Brain (organoid and tissue), 16 donors: ENCODE measurements at places on chromosomes 3 and 15.

GRCh38 chr3:38552364-38552763, 56.2 kb downstream of the EXOG start:
- no peak for DNase-seq

DNA sequence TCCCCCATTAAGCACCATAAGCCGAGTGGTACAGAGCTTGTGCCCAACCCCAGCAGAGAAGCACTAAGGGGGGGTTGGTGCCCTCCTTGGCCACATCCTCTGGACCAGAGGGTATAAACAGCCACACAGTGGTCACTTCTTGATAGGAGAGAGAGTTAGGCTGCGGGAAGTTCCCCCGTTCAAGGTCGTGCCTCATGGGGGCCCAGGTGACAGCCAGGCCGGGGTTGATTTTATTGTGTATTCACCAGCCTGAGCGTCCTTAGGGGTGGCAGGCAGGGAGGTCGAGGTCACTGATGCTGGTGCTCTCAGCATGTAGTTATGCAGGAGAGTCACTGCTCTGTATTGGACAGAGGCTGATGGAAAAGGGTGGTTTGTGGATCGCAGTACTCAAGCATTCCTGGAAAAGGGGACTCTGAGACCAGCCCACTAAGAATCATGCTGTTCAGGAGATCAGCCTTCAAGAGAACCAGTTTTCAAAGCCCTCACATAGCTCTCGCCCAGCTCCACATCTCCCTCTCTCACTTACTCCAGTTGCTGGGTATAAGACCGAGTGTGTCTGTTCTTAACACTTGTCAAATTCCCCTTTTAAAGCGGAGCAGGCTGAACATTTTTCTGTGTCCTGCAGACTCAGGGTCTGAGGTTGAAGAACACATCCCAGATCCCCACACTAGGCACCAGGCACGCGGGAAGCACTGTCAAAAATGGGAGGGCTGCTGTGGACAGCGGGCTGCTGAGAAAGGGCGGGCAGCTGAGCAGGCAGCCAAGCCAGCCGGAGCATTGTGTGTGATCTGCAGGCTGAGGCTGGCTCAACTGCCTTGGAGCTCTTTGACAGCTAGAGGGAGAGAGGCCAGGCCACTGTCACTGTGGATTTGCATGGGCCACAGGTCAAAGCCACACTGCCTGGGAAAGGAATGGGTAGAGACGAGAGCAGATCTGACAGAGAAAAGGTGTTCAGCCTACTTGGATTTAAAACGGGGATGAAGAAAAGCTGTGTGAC, 279.3 kb upstream of the LRRFIP2 start:
- DNase-seq, result peak; percentile 68

- DNase-seq, result peak; percentile 28
These were observed 313.6 kb downstream of the FOXP1 start for GRCh38 chr3:71269906-71270305.

GRCh38 chr15:78390826-78391225, 47.2 kb upstream of the IREB2 start:
- DNase-seq, result no peak

DNA sequence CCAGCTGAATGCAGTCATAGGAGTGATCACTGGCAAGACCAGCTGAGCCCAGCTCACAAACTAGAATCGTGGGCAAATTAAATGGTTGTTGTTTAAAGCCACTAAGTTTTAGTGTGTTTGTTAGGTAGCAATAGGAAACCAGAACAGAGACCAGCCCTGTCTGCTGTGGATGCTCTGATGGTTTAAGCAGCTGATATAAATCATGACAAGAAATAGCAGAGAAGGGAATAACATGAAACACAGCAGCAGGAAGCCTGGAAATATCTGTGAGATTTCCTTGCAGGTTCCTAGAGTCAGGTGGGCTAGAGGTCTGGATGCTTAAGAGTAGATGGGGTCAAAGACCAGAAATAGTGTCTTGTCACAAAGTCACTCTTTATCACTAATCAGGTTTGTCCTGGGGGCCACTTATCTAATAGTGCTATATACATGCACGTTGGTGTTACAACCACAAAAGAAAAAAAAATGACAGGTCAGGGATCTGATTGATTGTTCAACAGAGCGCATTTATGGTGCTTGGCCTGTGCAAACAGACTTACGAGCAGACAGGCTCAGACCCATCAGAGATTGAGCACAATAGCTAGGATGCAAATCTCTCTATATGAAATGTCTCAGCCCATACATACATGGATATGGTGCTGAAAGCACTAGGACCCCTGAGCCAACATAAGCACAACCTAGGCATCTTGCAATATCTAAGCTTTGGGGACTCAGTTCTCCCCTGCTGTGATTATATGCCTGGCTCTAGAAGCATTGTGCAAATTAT, 967.7 kb downstream of the AGBL1 start:
- DNase-seq, result peak; percentile 4

DNA sequence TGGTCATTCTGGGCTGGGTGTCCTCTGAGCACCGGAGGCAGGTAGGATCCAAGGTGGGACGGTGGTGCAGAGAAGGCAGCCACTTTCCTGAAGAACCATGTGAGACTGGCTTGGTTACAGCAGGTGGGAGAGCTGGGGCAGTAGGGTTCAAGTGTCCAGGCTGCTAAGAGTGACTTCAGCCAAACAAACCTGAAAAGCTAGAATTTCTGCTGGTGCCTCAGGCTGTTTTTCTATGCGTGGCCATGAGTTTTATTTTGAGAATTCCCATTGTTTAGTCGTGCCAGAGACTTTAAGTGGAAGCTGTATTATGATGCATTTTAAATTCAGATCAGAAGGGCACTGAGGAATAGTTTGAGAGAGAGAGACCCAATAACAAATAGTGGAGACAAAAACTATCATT, 20.1 kb downstream of the USP13 start:
- no peak for DNase-seq

DNA sequence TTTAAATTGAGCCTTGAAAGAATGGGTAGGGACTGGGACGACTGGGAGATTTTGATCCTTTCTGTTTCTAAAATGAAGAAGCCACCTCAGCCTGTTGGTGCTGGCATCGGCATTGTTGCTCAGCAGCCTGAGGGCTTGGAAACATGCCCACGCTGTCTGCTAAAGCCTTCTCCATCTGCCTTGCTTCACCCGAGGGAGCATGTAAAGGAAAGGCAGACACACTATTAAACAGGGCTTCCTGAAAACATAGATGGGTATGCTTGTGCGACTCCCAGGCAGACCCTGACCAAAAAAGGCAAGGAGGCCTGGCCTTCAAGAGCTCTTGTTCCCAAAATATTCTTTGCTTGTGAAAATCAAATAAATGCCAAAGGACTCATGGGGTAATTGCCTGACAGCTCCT, 84.2 kb upstream of the SLC4A7 start:
- peak; percentile 82 for DNase-seq

DNA sequence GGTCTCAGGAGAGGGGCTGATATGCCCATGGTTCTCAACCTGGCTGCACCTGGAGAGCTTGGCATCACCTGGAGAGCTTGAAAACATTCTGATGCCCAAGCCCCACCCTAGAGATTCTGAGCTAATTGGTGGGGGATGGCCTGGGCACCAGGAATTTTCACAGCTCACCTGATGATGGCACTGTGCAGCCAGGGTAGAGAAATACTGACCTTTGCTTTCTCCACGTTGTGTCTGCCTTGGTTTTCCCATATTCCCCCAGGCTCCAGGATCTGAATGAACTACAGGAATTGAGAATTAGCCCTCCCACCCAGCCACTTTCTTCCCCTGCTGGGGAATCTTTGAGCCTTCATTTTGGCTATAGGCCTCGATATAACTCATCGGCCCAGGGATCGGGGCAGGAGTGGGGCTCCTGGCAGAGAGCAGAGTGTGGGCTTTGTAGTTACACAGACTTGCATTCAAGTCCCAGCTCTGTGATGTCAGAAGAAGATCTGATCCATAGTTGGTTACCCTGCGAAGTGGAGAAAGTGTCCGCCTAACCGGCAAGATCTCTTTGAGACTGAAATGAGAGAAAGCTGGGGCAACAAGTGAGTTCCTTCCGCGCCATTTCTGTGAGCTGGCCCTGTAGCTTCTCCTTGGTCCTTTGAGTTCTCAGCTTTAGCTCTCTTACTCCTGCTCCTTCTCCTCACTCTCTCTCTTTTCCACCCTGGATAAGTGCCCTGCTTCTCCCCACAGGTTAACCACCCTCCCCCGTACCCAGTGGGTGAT, 33.1 kb upstream of the UBE2Q2 start:
- DNase-seq, result no peak

DNA sequence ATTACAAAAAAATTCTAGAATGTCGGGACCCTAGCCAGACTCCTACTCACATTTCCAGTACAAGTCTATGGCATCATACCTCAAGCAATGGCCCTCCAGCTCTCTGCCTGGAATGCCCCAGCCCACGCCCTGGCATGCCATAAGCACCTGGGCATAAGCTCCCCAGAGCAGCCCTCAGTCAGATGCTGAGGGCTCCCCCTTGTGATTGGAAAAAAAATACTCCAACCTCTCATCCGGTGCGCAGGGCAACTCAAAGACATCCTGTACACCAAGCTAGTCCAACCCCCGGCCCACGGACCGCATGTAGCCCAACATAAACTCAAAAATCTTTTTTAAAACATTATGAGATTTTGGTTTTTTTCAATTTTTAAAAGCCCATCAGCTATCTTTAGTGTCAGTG, 115.4 kb downstream of the NEK10 start:
- no peak for DNase-seq

DNA sequence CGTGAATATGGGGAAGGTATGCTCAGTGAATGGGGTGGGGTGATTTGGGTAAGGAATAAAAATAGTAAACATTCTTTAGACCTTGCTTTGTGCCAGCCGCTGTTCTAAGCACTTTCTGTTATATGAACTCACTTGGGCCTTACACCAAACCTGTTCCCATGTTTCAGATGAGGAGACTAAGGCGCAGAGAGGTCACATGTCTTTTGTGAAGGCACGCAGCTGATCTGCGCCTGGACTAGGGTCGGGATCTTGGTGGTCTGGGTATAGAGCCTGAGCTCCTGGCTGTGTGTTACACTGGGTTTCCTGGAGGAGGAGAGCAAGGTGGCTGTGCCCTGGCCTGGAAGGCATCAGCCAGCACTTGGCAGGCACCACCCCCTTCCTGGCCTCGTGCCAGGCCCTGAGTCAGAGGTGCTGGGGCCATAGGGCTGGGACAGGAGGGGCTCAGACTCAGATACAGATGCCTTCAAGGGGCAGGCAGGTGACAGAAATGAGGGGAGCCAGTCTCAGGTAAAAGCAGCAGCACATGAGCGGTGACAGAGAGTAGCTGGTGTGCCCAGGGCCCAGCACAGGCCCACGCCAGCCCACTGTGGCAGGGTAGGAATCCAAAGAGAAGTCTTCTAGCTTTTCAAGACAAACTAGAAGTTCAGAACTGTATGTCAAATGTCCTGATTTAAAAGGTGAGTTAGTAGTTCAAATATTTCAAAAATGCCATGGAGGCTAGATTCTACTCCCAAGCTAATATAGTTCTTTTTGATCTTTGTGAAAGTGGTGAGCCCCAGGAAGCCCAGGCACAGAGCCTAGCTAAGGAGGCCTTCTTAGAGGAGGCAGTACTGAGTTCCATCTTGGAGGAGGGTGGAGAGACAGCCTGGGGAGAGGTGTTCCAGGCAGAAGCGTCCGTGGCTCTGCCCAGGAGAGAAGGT, 83.1 kb downstream of the DNAJB8 start:
- no peak for DNase-seq

GRCh38 chr15:75924576-75924975, 20.9 kb downstream of the FBXO22 start:
- no peak for DNase-seq

GRCh38 chr15:57335293-57335715, 41.0 kb upstream of the CGNL1 start:
- DNase-seq, result no peak

GRCh38 chr3:27059489-27059888, 309.7 kb downstream of the NEK10 start:
- DNase-seq, result no peak

DNA sequence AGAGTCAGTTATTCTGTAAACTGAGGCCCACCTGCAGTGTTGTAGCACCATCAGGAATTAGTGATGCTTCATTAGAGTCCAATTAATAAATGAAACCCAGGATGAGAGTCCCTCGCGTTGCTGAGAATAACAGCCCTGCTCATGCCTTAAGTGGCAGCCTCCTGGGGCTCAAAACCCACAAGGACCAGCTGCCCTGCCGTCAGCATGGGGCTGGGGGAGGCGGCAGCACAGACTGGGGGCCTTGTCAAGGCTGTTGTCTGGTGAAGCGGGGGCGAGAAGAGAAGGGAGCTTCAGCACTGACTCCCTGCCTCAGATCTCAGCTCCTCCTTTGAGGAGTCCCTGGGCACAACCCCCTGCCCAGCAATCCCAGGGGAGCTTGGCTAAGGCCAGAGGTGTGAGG, 21.0 kb downstream of the CCDC33 start:
- no peak for DNase-seq

- no peak for DNase-seq
These were observed 315.4 kb downstream of the PTPRG start for GRCh38 chr3:61876797-61877196.

DNA sequence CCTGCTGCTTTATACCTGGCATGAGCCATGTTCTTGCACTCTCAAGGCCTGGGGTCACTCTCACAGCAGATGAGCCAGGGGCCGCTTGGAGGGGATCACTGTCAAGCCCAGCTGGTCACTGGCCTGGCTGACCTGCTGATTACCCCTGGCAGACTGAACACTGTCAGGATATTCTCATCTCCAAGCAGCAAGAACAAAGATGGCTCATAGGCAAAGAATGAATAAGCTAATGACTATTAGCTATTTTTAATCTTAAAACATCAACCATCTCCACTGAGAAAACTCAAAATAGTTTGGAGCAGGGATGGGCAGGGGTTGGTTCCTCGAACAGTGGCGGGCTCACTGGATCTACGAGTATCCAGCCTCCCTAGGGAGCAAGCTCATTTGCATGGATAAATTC, 64.4 kb upstream of the ACAN start:
- no peak for DNase-seq

DNA sequence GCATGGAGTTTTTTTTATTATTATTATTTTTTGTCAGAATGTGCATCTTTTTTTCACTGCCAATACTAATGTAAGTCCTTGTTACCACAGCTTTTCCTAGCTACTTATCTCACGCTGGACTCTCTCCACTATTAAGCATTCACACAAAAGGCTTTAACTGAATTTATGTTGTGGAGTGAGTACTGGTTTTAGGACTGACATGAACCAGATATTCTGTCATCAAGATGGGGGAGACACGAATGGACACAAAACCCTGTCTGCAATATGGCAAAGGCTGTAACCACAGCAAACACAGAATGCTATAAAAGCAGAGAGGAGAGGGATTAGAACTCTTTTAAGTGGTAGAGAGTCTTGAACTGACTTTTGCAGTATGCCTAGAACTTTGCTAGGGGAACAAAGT, 592.2 kb upstream of the TBL1XR1 start:
- no peak for DNase-seq
